SK-MEL-5 (cell line): ENCODE measurements at places on chromosomes 1 and 21. TPM values are rescaled to one million over a fixed set of nuclear protein-coding genes. Genes with fewer than 3 reads are reported as not detected.

GRCh38 chr1:64527165-64527564, 57.2 kb downstream of the CACHD1 start:
- DNase-seq = no peak

DNA sequence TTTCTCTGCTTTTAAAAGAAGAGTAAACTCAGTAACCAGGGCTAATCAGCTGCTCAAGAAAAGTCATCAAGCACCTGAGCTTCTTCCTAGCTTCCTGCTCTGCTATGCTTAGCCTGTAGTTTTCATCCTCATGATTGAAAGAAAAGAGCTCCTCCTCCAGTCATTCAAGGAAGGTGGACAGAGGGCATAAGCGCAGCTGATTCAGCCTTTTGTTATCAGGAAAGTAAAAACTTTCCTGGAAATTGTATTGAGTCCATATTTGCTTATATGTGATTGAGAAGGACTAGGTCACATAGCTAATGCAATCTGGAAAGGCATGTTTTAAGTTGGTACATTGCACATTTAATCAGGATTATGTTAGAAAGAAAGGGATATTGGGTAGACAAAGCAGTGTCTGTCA, 8.5 kb upstream of the BACH1 start:
- DNase-seq = no peak

Gene MMP23B
- not detected in 2 replicates for total RNA-seq

Gene TXNDC12
- 89.9 and 97.9 TPM in 2 replicates for total RNA-seq

GRCh38 chr1:85936470-85936869, 220.1 kb downstream of the COL24A1 start:
- DNase-seq = no peak

DNA sequence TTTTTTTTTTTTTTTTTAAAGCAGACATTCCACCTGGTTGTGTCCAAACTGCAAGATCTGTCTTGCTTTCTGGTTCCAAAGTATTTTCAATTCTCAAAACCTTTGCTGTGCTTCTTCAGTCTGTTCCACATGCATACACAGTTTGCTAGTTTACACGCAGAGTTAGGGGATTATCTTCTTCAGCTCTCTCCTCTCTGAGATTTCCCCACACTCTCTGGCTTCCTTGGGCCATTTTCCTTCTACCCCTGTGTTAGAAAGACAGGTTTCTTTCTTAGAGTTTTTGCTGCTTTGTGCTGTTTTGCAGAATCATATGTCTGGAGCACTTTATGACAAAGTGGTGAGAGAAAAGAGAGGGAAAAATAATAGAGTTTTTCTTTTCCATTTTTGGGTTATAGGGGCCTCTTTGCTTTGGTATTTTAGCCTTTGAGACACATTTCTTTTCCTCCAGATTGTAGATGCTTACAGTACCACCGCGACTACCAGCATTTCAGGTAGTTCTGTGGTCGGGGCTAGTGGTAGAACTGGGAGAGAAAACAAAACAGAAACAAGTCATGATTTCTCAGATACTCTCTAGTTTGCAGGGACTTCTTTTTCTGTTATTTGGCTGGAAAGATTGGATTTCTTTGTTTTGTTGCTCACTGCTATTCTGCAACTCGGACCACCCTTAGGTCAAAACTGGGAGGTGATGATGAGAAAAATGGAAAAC, 66.3 kb downstream of the RABGAP1L start:
- no peak for DNase-seq

DNA sequence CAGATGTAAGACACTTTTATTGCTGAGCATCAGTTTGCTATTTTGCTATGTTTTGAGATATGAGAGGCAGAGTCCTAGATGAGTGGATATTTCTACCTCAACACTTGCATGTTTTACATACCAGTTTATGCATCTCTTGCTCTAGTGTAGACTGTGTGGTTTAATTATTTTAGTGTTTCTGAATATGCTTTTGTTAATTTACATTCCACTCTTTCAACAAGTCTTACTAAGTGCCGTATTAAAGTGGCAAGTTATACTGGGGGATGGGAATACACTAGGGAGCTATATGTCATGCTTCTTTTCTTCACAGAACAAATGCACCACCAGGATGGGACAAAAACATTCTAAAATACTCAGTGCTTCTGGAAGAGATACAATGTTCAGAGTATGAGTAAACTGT, 507.7 kb upstream of the PRMT6 start:
- no peak for DNase-seq

- no peak for DNase-seq
Observed at GRCh38 chr1:25020851-25021590, 90.9 kb upstream of the RUNX3 start.

DNA sequence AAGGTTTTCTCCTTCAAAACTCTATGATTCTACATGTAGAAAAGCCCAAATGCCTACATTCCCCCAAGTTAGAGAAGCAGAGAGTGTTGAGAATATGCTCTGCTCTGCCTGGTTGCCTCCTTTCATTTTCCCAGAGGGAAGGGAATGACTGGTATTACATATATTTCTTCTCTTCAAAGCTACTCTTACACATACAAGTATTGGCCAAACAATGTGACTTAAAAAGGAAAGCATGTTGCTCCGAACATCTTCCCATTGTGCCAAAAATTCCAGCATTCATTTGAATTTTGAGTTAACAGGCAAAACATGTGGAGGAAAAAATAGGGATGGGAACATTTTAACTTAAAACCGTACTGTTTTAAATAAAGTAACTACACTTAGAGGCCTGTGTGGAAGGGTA, 125.2 kb downstream of the COQ8A start:
- no peak for DNase-seq

Gene NLRP3
- 0.16 TPM in 1 of 2 replicates, not detected in the other for total RNA-seq

DNA sequence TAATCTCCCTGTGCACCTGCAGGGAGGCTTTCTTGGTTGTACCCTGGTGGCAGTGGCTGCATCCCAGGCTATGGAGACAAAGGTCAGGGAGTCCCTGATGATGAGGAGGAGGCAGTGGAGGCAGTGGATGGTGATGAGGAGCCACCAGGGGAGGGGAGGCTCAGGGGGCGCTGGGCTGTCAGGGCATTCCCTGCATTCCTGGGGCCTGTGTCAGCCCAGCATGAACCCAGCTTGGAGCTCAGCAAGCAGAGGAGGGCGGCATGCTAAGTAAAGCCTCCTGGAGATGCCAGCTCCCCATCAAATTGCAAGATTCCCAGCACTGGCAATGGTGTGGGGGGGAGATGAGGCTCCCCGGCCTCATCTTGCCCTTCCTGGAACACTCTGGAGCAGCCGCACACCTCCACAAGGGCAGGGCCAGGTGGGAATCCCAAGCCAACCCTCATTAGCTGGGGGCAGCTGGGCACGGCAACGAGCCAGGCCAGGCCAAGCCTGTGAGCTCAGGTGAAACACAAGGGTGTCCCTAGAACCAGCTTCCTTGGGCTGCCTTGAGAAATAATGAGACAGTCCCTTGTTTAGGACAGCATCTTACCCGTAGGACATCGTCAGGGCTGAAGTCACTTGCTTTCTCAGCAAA, 469.5 kb downstream of the MATN1 start:
- DNase-seq = no peak

- no peak for DNase-seq
Observed at GRCh38 chr1:180640531-180640949, 8.7 kb downstream of the XPR1 start.

DNA sequence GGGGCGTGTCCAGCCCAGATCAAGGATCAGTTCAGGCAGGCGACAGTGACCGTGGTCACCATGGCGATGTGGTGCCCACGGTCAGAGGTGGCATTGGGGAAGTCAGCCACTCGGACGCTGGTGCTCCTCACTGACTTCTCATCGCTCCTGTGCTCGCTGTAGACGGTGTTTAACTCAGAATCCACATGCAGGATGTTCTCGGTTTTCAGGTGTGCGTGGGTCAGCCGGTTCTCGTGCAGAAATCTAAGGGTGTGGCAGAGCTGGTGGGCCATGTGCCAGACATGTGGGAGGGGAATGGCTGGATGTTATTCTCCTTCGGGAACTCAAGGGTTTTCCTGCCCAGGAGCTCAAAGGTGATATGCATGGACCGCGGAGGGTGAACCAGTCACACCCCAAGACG, 11.7 kb downstream of the OR2AJ1 start:
- no peak for DNase-seq

DNA sequence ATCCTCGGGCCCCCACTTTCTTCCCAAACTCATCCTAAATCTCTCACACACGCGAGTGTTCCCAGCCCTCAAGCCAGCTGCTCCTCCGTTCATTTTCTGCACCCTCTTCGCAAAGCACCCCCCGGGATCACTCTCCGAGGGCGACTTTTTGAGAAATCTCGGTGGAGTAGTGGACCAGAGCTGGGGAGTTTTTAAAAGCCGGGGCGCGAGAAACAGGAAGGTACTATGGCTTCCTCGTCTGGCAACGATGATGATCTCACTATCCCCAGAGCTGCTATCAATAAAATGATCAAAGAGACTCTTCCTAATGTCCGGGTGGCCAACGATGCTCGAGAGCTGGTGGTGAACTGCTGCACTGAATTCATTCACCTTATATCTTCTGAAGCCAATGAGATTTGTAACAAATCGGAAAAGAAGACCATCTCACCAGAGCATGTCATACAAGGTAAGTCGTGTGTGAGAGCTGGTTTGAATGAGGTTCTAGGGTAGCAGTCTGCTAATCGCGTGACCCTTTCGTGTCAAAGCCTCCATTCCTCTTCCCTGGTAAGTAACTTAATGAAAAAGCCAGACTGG, 800 bp downstream of the DR1 start:
- DNase-seq = peak; percentile 28

DNA sequence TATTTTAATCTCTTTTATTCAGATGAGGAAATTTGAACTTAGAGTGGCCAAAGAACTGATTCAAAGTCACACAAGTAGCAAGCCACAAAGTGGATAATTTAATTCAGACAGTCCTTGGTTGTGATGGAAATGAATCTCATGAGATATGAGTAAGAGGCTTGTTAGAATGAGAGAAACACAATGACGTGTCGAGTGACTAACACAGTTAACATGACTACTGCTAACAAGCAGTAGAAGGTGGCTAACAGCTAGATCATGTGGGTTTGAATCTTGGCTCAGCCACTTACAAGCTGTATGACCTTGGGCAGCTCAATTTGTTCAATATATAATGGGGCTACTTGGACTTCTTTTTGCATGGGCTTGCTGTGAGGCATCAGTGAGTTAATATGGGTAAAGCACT, 104.5 kb upstream of the LMO4 start:
- DNase-seq = peak; percentile 56

Gene IKBKE
- total RNA-seq = 6.5 and 6.8 TPM in 2 replicates

- DNase-seq = no peak
Observed at GRCh38 chr1:205969229-205969628, 26.0 kb upstream of the SLC26A9 start.

- no peak for DNase-seq
Observed at GRCh38 chr1:77415579-77415978, 133.8 kb downstream of the AK5 start.

GRCh38 chr1:241715956-241716355, 63.9 kb downstream of the WDR64 start:
- no peak for DNase-seq

Gene IL6R
- total RNA-seq = 423 and 449 TPM in 2 replicates

Gene CLCA1
- not detected in 2 replicates for total RNA-seq

- no peak for DNase-seq
Observed at GRCh38 chr1:165632152-165632469, 1.1 kb downstream of the MGST3 start.

GRCh38 chr1:168084396-168085231, 52.1 kb downstream of the GPR161 start:
- peak; percentile 62 for DNase-seq

- DNase-seq = peak; percentile 82
Observed at GRCh38 chr1:5973771-5974170, 18.5 kb downstream of the NPHP4 start.

DNA sequence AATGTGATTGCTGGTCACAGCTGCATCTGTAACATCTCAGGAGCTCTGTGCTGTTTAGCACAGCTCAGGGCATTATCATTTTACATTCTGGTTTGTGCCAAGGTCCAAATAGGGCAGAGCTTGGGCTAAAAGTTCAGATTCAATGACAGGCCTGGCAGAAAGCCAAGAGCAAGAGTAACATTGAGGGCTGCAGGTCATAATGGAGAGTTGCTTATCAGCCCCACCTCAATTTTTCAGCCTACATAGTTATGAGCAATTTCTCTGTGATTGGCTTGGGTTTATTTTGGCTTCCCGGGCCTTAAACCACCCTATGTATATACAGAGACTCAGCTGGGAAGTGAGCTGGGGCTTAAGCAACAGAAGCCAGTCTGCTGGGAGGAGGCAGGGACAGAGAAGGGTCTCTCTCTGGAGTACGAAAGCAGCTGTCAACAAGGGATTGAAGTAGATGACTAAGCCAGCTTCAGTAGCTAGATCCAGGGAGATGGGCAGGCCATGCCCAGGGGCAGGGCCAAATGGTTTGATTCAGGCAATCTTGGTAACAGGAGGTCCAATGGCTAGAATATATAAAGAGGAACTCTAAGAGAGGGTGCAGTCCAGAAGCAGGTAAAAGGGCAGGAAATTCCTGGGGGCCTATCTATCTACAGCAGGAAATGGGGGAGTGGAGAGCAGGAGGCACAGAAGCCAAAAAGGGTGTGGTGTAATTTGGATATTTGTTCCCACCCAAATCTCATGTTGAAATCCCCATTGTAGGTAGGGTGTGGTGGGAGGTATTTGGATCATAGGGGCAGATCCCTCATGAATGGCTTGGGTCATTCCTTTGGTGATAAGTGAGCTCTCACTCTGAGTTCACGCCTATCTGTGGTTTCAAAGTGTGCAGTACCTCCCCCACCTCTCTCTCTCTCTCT, 49.0 kb downstream of the BRINP2 start:
- DNase-seq = no peak
